Activated naive CD8-positive, alpha-beta T cell treated with anti-CD3 and anti-CD28 coated beads for 36 hours (primary cell): ENCODE measurements at places on chromosomes 4 and X. TPM values are rescaled to one million over a fixed set of nuclear protein-coding genes. Genes with fewer than 3 reads are reported as not detected.

The S100P gene
- 0.37 TPM for total RNA-seq

The ALB gene
- not detected for total RNA-seq

The SASH3 gene
- 121 TPM for total RNA-seq

The SYAP1 gene
- total RNA-seq: 20.6 TPM

The HTRA3 gene
- total RNA-seq: not detected

The KLKB1 gene
- total RNA-seq: not detected

The HTN1 gene
- not detected for total RNA-seq

The TMPRSS11D gene
- total RNA-seq: not detected

The GPC3 gene
- 0.14 TPM for total RNA-seq

The SH2D1A gene
- 67.6 TPM for total RNA-seq

The NOCT gene
- 22.9 TPM for total RNA-seq
